Heart right ventricle (tissue), 16 donors: ENCODE measurements at places on chromosomes 4 and X. TPM values are rescaled to one million over a fixed set of nuclear protein-coding genes. Genes with fewer than 3 reads are reported as not detected.

The GSX2 gene
- total RNA-seq, result not detected

DNA sequence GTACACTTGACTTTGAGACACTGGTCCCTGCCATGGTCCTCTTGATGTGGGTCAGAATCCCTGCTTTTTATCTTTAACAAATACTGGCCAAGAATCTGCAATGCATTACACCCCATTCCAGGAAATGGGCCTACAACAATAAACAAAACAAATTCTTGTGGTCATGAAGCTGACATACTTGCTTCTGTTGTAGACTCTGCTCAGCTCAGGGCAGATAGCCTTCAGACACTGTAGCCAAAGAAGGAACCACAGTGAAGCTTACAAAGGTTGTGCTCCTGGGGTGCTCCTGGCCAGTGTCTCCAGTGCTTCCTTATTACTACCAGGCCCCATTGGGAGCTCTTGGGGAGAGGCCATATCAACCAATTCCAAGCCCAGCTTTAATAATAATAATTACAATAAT is 21.8 kb downstream of the KIAA1210 start:
- no peak for DNase-seq

- DNase-seq, result no peak
These were observed 2.0 kb upstream of the THAP9 start for GRCh38 chr4:82898322-82899243.

- DNase-seq, result no peak
These were observed 914.6 kb upstream of the INTU start for GRCh38 chr4:126718136-126718535.

The HPSE gene
- 1.1 TPM for total RNA-seq

DNA sequence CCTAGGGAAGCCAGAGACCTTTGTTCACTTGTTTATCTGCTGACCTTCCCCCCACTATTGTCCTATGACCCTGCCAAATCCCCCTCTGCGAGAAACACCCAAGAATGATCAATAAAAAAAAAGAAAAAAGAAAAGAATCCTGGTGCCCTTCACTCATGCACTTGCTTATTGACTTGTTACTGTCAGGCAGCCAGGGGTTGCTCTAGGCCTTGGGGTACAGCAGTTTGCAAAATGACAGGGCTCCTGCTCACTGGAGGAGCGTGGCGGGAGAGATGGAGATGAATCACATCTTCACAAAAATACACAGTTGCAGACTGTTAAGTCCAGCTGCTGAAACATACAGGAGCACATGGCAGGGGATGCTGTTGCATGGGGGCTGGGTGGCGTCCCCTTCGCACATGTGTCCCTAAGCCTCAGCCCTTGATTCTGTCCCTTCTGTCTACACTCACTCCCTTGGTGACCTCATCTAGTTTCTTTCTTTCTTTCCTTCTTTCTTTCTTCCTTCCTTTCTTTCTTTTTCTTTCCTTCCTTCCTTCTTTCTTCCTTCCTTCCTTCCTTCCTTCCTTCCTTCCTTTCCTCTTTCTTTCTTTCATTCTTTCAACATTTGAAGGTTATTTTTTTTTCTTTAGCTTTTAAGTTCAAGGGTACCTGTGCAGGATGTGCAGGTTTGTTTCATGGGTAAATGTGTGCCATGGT is 16.9 kb upstream of the TMEM271 start:
- no peak for DNase-seq

DNA sequence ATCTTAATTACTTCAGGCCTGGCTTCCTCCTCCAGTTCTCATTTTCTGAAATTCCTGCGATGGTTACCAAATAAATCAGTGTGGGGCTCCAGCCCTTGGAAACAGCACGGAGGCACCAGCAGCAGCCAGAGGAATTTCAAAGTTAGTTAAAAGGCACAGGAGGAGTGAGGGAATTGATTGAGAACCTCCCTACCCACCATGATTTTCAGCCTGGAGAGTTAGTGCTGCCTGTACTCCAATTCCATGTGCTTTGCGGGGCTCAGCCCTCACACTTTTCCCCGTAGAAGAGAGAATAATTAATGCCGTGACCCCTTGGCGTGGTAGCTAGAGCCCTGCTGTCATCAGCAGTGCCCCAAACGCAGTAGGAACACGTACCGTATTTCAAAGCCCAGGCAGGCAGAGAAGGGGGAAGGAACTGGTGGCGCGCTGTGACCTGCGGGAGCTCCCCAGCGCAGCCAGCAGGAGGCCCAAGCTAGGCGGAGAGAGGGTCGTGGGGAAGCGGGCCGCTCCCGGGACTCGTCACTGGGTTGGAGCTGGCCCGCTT is 84.0 kb upstream of the IGFBP7 start:
- DNase-seq, result no peak

The NSUN7 gene
- 0.33 TPM for total RNA-seq

- DNase-seq, result no peak
These were observed 81.5 kb upstream of the TEX13D start for GRCh38 chrX:124250835-124251437.

GRCh38 chrX:47230136-47230868 is 2.5 kb upstream of the USP11 start:
- DNase-seq, result no peak

The MAGEA11 gene
- total RNA-seq, result not detected

The SMR3B gene
- total RNA-seq, result not detected

- no peak for DNase-seq
These were observed 31.1 kb downstream of the F11 start for GRCh38 chr4:186297013-186297645.

The MAPK10 gene
- total RNA-seq, result 1.8 TPM
